ENCODE measurements at places on chromosomes 4 and X.

DNA sequence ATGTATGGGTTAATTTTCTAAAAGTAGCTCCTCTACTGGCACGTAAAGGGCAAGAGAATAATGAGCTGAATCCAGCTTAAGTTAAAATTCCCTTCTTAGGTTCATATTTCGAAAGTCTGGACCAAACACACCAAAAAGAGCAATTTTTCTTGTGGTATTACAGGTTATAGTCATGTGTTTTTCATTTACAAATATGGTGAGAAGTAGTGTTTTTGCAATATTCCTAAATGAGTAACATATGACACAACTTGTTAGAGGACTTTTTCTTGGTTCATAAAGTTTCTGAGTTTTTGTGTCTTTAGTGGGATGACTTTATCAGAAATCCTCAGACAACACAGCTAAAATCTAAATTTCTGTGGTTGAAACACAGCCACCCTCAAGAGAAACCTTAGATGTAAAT is 172.1 kb downstream of the AFF2 start:
- no peak for DNase-seq

DNA sequence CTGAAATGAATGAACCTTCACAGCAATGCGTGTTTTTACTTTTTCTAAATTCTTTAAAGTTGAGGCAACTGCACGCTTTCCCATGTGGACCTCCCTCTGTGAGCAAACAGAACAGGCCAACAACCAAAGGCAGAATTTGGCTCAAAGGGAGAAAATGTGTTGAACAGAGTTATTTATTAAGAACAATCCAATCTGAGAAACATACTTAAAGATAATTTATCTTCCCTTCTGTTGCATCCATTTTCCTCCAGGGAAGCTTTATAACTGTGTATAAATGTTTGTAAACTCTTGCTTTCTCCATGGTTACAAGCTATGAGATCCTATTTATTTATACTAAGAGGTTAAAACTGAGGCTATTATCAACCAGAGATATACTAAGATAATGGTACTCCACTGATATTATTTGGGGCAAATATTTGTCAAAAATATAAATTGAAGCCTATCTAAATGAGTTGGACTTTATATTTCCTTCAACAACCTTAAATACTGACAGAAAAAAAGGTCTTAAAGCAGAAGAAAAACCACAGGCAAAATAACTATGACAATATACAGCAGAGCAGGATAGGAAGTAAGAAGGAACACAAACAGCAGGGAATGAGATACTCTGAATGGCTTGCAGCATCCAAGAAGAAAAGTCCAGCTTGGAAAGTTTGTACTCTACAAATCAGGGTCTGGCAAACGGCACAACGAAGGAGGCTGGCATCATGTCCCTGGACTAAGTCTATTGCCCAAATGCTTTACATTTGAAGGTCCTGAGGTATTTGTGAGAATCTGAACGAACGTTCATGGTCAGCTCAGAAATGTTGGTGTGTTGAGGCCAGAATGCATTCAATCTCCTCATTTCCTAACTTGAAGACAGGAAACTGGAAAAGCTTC is 663.2 kb upstream of the INTU start:
- no peak for DNase-seq

GRCh38 chrX:134752981-134753717 is 94.9 kb upstream of the PLAC1 start:
- no peak for DNase-seq

DNA sequence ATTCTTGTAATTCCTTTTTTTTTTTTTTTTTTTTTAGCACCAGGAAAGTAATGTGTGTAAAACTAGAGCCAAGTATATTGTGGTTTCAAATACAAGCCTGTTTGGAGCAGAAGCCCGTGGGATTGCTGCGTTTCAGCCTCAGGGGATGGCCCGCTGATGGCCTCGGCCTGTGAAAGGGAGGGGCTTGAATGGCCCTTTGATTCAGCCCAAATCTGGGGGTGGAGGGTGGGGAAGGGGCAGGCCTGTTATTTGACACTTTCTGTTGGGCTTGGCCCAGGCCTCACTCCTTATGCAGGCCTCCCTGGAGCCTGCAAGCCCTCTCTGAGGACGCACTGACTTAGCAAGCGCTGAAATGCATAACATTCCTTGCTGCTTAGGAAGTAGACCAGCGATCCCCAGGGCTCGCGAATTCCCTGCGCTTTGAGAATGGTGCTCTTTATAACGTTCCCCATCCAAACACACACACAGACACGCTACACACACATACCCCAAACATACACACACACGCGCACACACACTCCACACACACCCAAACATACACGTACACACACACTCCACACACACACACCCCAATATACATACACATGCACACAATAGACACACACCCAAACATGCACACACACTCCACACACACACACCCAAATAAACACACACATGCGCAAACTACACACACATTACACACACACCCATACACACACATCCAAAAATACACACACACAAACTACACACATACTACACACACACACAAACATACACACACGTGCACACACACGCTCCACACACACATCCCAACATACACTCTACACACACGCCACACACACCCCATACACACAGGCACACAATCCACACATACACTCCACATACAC is 29.6 kb downstream of the TLR10 start:
- peak; percentile 77 for DNase-seq

- no peak for DNase-seq
Observed at GRCh38 chr4:88757067-88757466, 59.4 kb upstream of the NAP1L5 start.

- no peak for DNase-seq
Observed at GRCh38 chrX:139446832-139447231, 83.7 kb upstream of the F9 start.

DNA sequence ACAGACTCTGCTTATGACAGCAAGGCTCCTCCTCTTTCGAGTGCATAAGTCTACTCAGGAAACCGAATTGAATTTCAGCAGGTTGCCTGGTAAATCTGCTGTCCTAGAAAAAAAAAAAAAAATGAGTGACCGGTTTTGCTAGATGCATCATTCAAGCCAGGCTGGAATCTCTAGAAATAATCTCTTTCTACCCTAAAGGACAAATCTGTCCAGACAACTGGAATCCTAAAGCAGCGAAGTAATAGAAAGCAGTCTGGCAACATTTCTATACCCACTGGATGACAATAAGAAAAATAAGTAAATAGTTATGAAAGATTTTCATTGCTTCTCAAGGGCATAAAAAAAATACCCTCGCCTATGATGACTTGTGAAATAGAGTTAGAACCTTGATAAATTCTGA is 703.5 kb downstream of the RPA4 start:
- DNase-seq = no peak

DNA sequence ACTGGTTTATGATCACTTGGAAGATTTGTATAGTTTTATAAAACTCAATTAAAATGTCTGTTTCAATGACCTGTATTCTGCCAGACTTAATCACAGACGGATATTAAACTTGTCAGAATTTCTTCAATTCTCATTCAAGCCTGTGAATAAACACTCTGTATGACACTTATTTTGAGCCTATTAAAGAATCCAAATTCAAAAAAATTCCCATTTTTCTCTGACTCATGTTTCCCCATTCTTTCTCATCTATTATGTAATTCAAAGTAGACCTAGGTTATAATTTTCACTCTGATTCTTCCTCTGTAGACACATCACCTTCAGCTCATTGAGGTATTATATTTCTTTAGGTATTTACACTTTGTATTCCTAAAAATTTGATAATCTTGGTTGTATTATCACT is 166.1 kb downstream of the TMA16 start:
- no peak for DNase-seq

DNA sequence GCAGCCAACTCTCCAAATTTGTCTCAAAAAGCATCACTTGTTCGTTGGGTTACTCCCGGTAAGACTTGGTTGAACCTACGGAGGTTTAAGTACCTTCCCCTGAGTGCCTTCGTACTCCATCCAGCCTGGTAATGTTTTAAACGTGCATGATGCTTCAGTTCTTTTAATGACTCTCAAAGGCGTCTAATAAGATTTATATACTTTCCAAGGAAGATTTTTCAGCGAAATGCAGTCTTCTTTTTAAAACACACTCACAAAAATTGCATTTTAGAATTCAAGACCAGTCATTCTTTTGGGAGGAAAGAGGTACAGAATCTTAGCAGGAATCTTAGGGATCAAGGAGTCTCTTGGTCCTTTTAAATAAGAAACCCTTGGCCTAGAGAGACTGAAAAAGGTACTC is 430 bp upstream of the TRPC3 start:
- no peak for DNase-seq

DNA sequence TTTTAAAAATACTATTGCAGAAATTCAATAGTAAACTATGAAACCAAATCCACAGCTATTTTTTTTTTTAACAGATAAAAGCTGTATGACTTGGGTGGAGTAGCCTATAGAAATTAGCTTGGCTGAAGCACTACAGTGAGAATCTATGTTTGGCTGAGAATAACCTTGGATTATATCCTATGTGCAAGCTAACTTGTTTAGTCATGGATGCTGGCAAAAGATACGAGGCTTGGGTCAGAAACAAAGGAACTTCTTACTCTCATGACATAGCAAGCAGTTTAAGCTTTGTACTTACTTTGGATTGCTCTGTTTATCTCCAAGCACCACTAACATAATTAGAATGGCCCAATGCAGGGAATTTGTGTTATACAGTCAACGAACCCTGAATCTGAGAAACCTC is 119.2 kb upstream of the GRID2 start:
- no peak for DNase-seq

- peak; percentile 11 for DNase-seq
Observed at GRCh38 chrX:18210470-18210869, 10.2 kb downstream of the BEND2 start.

GRCh38 chrX:12360986-12361598 is 222.8 kb downstream of the FRMPD4 start:
- DNase-seq = no peak

DNA sequence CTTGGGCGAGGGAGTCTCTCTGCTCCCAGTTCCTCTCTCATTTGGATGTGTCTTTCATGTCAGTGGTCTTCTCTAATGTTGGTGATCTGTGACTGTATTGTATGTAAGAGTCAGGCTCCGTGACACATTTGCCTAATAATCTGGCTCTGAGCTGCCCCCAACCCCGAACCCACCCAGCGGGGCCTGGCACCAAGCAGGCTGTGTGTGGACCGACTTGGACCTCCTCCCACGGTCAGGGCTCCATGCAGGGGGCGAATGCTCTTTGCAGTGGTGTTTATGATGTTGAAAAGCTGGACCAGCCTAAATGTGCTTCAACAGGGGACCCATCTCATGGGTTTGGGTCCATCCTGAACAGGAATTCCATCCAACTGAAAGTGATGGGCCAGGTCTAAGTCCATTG is 47.0 kb upstream of the ADRA2C start:
- no peak for DNase-seq

DNA sequence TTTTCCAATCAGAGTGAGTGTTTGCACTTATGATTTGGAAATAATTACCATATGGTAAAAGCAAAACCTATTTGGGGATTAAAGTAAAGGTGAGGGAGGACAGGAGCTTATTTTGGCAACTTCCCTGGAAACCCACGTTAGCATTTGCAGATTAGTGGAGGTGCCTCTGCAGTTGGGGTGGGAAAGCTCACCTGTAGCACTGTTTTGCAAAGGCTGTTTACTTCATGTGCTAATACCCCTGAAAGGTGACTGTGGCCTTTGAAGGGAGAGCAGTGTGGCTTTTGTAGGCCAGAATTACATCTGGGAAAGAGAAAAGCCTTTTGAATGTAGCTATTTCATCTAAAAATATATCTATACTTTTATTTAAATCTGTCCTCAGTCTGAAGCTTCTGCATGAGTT is 9.4 kb downstream of the SUPT20HL1 start:
- DNase-seq = no peak

- DNase-seq = no peak
Observed at GRCh38 chrX:147875866-147876596, 35.7 kb upstream of the FMR1 start.

- no peak for DNase-seq
Observed at GRCh38 chrX:10022580-10023245, 55.6 kb downstream of the CLDN34 start.

- no peak for DNase-seq
Observed at GRCh38 chr4:16199093-16199492, 27.2 kb downstream of the TAPT1 start.

All from KBM-7 (cell line).